ENCODE measurements at places on chromosomes 3 and 15.

GRCh38 chr3:58323529-58324390, 8.9 kb upstream of the PXK start:
- no peak for DNase-seq

GRCh38 chr15:40826423-40827075, 2.0 kb downstream of the PPP1R14D start:
- DNase-seq = no peak

DNA sequence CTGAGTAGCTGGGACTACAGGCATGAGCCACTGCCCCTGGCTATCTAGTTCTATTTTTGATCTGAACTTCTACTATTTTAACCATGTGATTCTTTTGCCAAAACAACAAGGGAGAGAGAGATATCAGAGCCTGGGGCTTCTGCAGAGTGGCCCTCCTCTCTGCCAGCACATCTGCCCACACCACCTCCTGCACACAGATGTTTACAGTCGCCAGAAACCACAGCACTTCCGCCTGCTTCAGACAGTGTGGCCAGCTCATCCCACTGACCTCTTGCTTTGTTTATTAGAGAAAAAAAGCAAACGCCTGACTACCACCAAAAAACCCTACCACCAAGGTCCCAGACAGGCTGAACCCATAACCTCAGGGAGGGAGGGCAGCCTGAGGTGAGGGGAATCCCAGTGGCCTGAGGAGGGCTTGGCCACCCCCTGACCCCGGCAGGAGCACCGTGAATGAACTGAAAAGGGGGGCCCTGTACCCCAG, 85.9 kb upstream of the ABHD2 start:
- no peak for DNase-seq

DNA sequence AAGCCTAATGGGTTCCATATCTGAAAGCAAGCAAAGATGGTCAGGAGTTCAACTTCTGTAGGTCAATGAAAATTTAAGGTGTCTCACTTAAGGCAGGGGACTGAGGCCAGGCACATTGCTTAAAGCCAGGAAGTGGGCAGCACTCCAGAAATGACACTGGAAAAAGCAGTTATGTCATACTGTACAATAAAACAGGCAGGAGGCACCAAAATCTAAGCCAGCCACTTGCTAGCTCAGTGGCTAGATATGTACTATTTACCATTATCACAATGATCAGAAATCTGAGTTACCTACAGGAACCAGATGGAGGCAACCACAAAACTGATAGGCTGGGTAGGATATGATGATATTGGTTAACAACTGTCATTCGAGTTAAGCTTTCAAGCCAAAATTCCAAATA, 57.3 kb downstream of the FRMD5 start:
- DNase-seq = no peak

- DNase-seq = no peak
Measured at GRCh38 chr3:12663401-12663935, 449 bp downstream of the RAF1 start.

DNA sequence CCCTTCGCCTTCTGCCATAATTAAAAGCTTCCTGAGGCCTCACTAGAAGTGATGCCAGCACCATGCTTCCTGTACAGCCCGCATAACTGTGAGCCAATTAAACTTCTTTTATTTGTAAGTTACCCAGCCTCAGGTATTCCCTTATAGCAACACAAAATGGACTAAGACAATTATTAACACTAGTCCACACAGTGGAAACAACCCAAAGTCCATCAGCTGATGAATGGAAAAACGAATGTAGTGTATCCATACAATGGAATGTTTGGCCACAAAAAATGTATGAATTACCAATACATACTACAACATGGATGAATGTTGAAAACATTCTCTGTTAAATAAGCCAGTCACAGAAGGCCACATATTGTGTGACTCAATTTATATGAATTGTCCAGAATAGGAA, 22.5 kb upstream of the CTXND1 start:
- no peak for DNase-seq

DNA sequence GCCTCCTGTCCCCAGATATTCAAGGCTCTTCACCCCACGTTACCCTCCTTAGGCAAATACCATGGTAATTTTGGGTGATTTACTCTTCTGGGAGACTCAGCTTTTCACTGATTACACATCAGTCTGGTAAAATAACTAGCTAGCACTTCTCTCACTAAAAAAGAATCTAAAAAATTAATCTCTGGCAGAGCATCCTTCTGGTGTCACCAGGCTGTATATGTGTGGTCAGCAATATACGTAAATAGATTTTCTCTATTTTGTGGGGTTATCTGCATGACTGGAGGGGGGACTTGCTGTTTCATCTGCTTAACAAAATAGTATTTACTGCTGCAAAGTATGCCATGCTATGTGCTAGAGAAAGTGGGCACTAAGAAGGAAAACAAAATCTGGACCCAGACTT, 45.1 kb downstream of the LRRC28 start:
- DNase-seq = no peak

- no peak for DNase-seq
Measured at GRCh38 chr3:160784853-160785252, 28.8 kb downstream of the PPM1L start.

GRCh38 chr3:37772773-37773354, 88.8 kb upstream of the CTDSPL start:
- DNase-seq = no peak

- no peak for DNase-seq
Measured at GRCh38 chr15:65194826-65195547, 9.8 kb upstream of the CLPX start.

GRCh38 chr3:127732303-127732702, 59.6 kb downstream of the ABTB1 start:
- no peak for DNase-seq

GRCh38 chr3:187807086-187807862, 62.0 kb upstream of the BCL6 start:
- DNase-seq = no peak

GRCh38 chr3:128427175-128427857, 39.4 kb downstream of the DNAJB8 start:
- DNase-seq = no peak

DNA sequence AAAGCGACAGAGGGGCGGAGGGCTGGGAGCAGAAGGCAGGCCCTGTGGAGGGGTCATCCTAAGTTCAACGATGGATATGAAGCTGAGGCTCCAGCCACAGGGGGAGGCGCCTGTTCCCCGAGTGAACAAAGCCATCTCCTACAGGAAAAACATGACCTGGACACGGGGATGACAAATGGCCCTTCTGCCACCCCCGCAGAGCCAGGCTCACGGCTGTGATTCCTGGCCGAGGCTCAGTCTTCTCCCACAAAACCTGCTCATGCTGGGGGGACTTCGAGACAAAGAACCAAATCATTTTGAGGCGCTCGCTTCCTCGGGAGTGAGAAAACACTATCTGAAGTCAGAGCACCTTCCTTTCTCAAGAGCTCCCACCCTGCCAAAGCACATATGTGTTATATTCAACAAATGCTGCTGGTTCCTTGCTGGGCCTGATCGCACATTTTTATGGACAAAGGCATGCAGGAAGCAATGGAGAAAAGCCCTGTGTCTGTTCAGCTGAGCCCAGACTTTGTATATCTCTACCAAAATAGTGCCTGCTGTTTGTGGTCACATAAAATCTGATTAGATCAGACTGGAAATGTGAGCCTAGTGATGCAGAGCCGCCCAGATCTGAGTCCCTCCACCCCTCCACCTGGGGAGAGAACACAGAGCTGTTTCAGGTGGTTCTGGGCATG, 5.6 kb downstream of the RBP1 start:
- DNase-seq = peak; percentile 66

GRCh38 chr3:107208100-107208499, 169.1 kb upstream of the CCDC54 start:
- DNase-seq = peak; percentile 10

- DNase-seq = no peak
Measured at GRCh38 chr15:43795197-43795596, 3.1 kb downstream of the SERF2 start.

DNA sequence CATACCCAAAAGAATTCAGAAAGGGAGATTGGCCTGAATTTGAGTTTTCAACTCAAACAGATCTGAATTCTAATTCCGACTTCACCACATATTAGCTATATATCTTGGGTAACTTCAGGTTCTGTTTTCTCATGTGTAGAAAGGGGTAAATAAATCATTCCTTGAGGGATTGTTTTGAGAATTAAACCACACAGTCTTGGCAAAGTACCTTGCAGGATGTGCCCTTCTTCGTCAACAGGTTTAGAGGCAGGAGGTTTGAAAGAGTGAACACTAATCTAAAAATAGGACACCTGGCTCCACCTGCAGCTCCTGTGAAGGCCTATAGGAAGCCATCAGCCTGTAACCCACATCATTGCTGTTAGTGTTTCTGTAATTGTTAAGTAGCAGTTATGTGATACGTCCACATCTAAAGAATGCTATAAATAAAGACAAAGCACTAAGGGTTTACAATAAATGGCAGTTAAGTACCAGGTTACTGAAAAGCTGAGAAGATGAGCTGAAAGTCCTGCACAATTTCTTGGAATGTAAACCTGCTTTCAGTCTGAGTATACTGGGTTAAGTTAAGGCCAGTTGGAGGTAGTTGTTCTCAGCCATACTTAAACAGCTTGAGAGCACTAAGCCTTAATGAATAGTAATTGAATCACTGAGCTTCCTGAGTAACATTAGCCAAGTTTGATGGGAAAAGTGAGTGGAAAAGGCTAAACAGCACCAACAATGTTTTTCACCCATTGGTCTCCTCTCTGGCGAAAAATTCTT, 6.0 kb downstream of the CCDC80 start:
- no peak for DNase-seq

- no peak for DNase-seq
Measured at GRCh38 chr3:42736081-42736480, 33.5 kb upstream of the HHATL start.

- DNase-seq = no peak
Measured at GRCh38 chr3:148389916-148390315, 307.8 kb upstream of the AGTR1 start.

- peak; percentile 66 for DNase-seq
Measured at GRCh38 chr3:177467247-177467985, 270.1 kb upstream of the TBL1XR1 start.

DNA sequence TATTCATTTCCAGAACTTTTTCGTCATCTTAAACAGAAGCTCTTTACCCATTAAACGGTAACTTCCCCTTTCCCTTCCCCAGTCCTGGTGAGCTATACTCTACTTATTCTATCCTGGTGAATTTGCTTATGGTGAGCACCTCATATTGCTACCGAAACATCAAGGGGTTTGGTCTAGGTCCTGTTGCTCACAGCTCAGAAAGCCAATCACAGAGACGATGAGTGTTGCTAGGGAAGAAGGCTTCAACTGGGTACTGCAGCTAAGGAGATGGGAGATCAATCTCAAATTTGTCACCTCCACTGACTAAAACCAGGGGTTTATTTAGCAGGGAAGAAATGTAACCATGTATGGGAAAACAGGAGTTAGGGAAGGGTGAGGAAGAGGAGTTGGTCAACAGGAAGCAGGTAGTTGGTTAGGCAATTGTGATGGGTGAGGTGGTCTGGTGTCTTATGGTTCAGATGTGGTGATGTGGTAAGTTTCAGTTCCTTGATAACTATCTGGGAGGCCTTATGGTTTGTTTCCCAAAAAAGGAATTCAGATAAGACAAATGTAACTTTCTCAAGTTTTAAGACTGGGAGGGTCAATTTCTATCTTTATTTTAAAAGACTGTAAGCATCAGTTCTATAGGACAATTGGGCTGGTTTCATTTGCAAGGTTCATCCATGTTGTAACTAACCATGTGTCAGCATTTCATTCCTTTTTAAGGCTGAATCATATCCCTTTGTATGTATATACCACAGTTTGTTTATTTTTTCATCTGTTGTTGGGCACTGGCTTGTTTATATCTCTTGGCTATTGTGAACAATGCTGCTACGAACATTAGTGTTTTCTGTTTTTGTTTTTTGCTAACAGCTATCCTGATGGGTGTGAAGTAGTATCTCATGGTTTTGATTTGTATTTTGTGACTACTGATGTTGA, 24.3 kb downstream of the ARHGAP11B start:
- no peak for DNase-seq

DNA sequence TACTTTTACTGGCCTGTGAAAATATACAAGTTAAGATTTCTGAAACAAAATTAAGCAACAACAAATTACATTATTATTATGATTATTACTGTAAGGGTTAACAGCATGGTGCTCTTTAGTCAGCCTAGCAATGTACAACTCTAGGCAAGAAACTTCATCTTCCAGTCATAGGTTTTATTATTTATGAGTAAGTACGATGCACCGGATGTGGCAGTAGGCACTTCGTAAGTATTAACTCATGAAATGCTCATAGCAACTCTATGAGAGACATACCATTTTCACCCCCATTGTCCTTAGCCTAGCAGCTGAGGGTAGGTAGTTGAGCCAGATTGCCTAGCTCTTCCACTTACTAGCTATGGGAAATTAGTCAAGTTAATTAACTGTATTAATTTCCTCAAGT, 68.0 kb upstream of the PTPRG start:
- no peak for DNase-seq

DNA sequence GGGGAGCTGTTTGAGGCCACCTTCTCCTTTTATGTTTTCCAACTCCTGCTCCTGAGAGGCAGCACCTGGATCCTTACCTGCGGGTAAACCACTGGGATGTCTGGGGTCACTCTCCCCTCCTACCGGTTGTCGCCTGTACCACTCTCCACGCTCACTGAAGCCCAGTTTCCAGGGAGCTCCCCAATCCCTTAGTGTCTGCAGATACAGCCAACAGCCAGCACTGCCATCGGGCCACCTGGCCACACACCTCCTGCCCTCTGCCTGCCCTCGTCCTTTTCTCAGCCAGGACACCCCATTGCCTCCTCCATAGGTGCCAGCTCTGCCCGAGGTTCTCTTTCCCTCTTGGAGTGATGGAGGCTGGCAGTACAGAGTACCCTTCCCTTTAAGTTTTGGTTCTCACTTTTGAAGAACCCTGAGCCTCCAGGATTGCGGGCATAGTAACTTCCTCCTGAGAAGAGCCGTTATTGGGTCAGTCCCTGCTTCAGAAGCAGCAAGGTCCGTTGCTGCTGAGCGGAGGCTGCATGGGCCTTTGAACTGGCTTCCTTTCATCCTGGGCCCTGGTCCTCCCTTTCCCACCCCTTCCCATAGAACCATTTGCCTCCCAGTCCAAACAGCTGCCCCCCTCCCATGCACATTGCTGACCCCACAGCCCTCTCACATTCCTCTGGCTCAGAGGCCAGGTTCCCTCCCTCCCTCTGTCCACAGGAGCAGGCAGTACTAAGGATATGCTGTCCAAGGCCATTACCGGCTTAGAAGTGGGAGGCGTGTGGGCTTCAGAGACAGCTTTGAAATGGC, 30.9 kb downstream of the ARNT2 start:
- no peak for DNase-seq
